NCI-H187 (cell line): ENCODE measurements at places on chromosomes 1 and 21.
A peak's percentile ranks its signal among the peaks of the same experiment; 100 is the strongest.

DNA sequence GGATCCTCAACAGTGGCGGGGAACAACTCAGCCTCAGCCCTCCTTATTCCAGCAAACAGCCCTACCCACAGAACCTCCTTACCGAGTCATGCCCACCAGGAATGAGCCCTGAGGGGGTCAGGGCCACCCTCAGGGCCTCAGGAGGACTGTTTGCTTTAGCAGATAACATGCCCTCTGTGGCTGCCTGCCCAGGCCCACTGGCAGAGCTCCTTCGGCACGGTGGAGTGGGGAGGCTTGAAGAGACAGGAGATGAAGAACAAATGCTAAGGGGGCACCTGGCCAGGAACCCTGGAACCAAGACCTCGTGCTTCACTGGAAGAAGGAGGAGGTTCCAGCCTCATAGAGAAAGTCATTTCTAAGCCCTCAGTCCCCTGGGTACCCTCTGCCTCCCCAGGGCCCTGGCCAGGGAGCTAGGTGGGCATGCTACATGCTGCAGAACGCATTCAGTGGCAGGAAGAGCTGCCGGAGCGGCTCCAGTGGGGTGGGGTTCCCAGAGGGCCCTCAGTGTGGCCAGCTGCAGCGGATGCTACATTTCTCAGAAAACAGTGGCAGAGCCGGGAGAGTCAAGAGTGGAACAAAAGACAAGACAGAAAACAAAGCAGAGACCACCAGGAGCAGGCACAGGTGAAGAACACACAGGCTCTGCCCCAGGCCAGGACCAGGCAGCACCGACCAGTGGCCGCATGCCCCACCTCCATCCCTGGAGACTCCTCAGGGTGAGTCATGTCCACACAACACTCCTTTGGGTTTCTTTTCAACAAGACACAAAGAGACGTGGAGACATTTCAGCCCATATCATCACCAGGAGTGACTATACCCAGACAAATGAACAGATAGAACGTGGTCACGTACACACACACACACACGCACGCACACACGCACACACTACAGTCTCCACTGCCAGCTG is 39.8 kb downstream of the RIMS3 start:
- DNase-seq, result no peak

DNA sequence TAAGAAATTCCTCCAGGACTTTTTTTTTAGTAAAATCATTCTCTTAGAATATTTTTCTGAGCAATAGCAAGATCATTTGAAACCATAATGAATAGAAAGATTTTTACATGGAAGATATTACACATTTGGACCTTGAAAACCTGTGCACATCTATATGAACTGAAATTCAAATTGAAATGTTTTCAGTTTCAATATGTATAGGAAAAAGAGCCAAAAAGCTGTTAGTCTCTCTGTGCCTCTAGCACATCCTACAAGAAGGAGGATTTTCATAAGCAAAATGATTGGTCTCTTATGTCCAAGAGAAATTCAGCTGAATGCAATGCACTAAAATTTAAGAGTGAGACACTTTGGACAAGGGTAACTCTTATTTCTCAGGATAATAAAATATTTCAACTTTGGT is 8.2 kb downstream of the HMCN1 start:
- no peak for DNase-seq

- DNase-seq, result no peak
Observed at GRCh38 chr1:229759037-229759435, 133.0 kb downstream of the URB2 start.

DNA sequence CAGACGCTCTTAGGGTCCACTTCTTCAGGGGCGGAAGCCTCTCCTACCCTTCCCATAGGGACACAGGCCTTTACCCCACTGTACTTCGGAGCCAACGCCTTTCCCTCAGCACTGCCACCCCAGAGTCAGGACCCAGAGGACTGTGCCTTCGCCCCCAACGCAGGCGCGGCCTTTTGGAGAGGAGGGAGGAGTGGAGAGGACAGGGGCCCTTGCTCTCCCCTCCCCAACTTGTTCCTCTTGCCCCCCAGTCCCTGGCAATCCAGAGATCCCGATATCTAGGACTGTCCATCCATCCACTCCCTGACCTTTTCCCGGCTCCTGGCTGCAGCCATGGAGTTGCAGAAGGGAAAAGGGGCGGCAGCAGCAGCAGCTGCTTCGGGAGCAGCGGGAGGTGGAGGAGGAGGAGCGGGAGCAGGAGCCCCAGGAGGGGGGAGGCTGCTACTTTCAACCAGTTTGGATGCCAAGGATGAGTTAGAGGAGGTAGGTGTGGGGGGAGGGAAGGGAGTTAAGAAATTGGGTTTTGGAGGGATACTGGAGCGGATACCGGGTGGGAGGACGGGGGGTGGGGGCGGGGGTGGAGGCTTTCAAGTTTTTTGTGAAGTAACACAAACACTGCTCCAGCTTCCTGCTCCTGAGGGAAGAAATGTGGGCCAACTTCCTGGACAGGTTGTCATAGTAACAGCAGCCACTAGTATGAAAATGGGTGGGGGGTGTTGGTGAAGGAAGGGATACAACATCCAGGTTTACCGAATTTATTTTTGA is 636 bp downstream of the INTS3 start:
- DNase-seq, result peak; percentile 66

- no peak for DNase-seq
Observed at GRCh38 chr1:56074007-56074651, 505.2 kb downstream of the PLPP3 start.

- DNase-seq, result peak; percentile 73
Observed at GRCh38 chr1:201702936-201703335, 126.0 kb upstream of the IPO9 start.

- no peak for DNase-seq
Observed at GRCh38 chr1:180603223-180603849, 28.5 kb upstream of the XPR1 start.

DNA sequence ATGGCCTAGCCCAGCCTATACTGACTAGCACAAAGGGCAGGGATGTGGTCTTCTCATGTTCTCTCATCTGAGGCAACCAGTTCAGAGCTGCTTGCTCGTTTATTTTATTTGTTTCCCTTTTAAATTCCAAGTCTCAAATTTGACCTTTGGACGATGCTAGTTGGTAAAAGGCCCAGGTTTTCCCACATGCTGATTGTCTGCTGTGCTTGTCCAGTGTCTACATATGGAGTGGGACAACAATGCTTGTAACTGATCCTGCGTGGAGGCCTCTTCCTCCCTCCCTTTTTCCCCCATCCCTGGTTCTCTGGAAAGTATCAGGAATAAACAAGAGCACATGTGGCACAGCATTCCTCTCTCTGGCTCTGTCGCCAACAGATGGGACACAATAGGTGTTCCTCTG is 34.0 kb upstream of the BEND5 start:
- DNase-seq, result no peak

GRCh38 chr1:234752927-234753326 is 142.9 kb upstream of the IRF2BP2 start:
- no peak for DNase-seq

GRCh38 chr1:90717665-90718410 is 736 bp upstream of the BARHL2 start:
- peak; percentile 66 for DNase-seq

GRCh38 chr21:42392731-42393442 is 3.0 kb downstream of the TMPRSS3 start:
- no peak for DNase-seq

DNA sequence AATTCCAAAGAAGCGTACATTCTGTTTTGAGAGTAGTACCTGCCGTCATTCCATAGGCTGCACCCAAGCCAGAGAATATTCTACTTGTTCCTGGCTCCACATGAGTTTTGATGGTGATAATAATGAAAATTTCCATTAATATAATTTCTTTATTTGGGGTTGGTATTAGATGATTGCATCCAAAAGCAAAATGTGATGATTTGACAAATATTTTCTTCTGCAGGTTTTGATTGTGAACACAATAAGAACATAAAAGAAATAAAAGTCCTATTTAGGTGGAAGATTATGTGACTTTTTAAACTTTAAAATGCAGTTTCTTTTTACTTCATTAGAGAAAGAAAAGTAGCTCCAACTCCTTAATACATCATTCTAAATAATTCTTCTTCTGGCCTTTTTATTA is 284.8 kb upstream of the FMN2 start:
- no peak for DNase-seq

DNA sequence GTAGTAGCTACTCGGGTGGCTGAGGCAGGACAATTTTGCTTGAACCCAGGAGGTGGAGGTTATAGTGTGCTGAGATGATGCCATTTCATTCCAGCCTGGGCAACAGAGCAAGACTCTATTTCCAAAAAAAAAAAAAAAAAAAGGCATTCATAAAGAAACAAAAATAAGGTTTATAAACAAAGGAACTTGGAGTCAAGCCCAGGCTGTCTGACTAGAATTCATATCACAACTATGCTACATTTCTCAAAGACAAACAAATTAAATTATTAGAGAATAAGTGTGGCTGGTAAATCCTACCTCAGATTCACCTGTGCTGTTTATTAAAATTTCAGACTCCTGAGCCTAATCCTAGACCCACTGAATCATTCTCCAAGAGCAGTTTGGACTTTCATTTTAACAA is 4.2 kb downstream of the GCLM start:
- no peak for DNase-seq

GRCh38 chr1:46489638-46490405 is at the start of gene DMBX1:
DMBX1 (plus strand) TSS chr1:46489836; CDS start chr1:46507011, 17,175 bp downstream.
- DNase-seq, result no peak

DNA sequence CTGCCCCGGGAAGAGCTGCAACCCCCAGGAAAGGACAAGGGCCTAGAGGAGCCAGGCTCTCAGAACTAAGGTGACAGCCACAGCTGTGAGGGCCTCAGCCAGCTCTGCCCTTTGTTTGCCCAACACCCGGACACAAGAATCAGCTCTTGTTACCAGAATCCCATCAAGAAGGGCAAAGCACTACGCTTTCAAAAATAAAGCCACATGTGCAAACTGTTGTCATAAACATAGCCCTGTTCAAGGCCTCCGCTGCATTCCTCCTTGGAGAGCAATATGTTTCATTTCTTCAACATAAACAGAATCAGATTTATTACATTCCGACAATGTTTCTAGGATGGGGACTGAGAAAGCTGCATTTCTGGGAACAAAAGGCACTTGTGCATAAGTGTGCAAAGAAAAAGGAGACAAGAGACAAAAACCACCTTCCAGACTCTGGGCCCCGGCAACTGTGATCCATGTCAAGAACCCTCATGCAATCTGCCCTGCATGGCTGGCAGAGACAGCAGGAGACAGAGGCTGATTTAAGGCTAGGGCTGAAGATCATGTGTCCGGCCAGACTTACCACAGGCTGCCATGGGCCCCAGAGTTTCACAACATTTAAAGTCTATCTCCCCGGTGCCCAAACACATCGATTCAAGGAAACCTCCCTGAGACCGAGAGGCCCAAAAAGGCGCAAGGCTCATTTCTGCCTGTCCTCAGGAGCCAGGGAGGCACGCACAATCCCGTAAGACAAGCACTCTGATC is 71.0 kb downstream of the SSBP3 start:
- no peak for DNase-seq

DNA sequence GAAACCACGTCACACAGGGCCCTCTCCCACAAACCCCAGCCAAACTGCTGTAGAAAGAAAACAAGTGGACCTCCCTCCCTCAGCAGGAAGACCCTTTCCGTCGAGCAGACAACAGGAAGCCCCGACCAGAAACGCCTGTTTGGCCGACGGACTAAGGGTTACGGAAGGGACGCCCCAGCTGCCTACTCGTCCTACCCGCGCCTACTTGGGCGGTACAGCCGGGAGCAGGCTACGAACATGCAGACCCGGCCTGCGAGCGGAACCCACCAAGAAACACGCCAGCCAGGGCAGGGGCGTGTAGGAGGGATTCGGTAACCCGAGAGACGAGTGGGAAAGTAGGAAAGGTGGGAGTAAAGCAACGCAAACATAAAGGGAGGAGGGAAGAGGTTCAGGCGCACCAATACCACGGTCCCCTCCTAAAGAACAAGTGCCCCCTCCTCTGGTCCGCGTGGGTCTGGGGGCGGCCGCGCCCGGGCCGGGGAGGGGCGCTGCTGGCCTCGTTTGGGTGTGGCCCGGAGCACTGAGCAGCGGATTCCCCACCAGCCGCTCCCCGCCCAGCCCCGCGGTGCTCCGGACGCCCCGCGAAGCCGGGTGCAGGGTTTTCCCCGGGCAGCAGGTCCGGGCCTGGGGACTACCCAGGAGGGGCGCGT is 450 bp downstream of the S100A10 start:
- no peak for DNase-seq

- no peak for DNase-seq
Observed at GRCh38 chr1:41568204-41568603, 83.7 kb upstream of the EDN2 start.

GRCh38 chr1:225555821-225556220 is 97.1 kb downstream of the ENAH start:
- DNase-seq, result no peak

DNA sequence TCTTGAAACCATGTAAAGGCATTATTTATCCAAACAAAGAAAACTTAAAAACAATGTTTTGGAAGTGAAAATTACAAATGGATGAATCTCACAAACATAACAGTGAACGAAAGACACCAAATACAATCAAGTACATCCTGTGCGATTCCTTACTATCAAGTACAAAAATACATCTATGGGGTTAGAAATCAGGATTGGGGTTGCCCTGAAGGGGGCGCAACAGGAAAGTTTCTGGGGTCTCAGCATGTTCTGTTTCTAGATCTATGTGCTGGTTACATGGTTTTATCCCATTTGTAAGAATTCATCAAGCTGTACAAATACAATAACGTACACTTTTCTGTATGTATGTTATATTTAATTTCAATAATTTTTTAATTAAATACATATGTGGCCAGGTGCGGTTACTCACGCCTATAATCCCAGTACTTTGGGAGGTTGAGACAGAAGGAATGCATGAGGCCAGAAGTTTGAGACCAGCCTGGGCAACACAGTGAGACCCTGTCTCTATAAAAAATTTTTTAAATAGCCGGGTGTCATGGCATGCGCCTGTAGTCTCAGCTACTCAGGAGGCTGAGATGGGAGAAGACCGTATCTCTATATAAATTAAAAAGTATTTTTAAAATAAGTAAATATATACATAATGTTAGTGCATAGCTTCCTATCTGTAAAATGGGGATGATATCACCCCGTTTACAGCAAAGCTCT is 121.5 kb upstream of the SOD1 start:
- no peak for DNase-seq

- no peak for DNase-seq
Observed at GRCh38 chr1:218705911-218706893, 361.1 kb downstream of the TGFB2 start.

GRCh38 chr1:37677808-37678207 is 14.5 kb upstream of the CDCA8 start:
- DNase-seq, result no peak

DNA sequence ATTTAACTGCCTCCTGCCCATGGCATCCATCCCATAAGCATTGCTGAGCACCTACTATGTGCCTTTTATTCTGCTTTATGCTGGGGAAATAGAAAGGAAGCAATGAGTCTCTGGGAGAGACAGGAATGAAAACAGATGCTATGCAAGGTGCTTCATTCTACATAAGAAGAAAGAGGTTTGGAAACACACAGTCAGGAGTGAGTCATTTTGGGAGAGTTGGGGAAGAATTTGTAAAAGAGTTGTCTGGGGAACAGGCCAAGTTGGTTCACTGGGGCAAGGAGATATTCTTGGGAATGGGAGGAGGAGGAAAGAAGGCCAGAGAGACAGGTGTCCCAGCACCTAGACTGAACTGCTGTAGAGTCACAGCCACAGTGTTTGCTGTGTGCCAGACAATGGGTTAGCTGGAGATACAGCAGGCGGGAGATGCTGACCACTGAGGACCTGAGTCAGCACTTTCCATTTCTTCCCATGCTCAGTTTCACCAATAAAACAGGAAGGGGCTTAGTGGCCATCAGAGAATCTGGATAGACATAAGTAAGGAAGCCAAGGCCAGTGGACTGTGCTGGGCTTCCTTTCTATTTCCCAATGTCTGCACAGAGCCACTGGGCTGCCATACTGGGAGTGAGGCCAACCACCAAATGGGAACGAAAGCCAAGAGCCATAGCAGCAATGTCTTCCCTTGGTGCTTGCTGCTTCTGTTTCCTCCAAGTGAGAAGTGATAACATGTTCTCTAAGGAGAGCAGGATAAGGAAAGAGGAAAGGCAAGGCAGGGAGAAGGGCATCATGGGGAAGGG is 187.7 kb upstream of the USP24 start:
- no peak for DNase-seq
